Stimulated activated CD4-positive, alpha-beta T cell treated with anti-CD3 and anti-CD28 coated beads, TNF-alpha, amount 100 ng/mL, for 48 hours (primary cell): ENCODE measurements at places on chromosomes 12 and 14.

- no peak for DNase-seq
These were observed 26.4 kb upstream of the PRMT8 start for GRCh38 chr12:3464561-3464960.

- no peak for DNase-seq
These were observed 90.7 kb downstream of the METTL25 start for GRCh38 chr12:82448911-82449578.

DNA sequence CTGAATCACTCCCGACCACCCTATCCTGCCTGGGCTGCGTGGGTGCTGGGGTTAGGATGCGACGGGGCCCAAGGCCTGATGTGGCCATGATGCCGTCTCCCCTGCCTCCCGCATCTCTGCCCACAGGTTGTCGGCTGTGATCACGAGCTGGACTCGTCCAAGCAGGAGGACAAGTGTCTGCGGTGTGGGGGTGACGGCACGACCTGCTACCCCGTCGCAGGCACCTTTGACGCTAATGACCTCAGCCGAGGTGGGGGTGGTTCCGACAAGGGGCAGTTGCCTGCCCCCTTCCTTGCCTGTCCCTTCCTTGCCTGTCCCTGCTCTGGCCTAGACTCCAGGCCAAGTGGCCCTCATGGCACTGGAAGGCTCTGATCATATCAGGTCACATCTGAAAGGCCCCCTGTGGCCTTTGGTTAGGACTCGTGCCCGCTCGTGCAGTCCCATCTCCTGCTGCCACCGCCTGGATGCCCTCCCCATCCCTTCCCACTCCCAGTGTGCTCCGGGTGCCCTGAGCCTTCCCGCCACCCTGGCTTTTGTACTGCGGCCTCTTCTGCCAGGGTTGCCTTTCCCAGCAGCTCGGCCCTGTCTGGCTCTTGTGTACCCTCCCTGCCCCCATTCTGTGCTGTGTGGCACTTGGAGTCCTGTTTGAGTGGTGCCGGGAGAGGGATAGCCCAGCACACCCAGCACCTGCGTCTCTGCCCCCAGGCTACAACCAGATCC lies 13.6 kb downstream of the PAPLN start:
- DNase-seq, result no peak

- DNase-seq, result no peak
These were observed 595 bp upstream of the METAP2 start for GRCh38 chr12:95473231-95473883.

DNA sequence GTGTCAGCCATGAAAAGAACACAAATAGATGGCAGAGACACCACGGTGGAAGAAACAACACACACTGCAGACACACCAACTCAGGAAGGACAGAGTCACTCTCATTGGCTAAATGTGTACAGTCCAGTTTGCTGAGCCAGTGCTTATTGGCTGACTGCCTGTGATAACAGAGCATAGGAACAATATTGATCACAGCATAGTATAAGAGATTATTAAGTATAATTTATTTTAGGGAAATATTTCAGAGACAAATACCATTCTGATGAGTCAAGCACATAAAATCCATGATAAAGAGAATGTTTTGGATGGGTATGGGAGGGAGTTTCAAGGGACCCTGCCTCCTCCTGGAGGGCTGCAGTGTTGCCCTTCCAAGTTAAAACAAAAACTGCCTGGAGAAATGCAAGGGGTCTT lies 50.9 kb downstream of the BTG1 start:
- DNase-seq, result no peak

GRCh38 chr12:92055877-92056276 lies 89.8 kb downstream of the BTG1 start:
- DNase-seq, result peak; percentile 44

DNA sequence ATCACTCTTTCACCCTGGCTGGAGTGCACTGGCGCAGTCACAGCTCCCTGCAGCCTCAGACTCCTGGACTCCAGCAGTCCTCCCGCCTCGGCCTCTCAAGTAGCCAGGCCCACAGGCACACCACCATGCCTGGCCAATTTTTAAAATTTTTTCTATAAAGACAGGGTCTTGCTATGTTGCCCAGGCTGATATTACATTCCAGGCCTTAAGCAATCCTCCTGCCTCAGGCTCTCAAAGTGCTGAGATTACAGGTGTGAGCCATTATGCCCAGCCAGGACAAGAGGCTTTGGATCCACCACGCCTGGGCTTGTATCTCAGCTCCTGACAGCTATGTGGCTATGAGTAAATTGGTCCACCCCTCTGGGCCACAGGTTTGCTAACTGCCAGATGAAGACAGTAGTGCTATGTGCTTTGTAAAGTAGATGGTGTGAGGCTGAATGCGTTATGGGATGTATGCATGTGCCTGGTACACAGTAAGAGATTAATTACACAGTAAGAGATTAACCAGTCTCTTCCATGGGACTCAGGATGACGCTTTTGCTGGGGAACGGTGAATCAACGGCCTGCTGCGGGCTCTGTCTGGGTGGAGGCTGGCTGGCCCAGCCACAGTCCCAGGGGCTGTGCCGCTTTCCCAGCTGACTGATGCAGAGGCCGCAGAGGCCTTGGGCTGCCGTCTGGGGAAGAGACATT lies 53.3 kb upstream of the NCOR2 start:
- DNase-seq, result no peak

DNA sequence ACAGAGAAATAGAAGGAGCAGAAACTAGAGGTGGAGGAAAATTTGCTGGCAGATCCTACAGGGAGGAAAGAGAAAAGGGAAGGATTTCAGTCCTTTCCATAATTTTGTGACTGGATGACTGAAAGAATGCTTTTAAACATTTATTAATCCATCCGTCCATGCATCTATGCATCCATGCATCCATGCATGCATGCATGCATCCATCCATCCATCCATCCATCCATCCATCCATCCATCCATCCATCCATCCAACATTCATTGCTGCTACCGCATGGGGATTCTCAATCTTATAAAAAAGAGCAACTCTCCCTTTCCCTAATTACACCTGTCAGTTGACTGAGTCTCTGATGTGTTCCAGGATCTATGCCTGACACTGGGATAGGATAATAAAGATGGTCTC lies 55.7 kb upstream of the NR2C1 start:
- DNase-seq, result no peak
